ENCODE measurements at places on chromosomes 7 and 10.

- no peak for DNase-seq
Measured at GRCh38 chr10:17109475-17110207, 20.0 kb downstream of the CUBN start.

DNA sequence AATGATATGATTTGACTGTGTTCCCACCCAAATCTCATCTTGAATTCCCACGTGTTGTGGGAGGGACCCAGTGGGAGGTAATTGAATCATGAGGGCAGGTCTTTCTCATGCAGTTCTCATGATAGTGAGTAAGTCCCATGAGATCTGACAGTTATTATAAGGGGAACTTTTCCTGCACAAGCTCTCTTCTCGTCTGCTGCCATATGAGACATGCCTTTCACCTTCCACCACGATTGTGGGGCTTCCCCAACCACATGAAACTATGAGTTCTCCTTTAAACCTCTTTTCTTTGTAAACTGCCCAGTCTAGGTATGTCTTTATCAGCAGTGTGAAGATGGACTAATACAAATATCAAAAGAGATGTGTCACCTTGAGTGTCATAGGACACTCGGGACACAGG is 502.7 kb upstream of the PODXL start:
- DNase-seq: no peak

DNA sequence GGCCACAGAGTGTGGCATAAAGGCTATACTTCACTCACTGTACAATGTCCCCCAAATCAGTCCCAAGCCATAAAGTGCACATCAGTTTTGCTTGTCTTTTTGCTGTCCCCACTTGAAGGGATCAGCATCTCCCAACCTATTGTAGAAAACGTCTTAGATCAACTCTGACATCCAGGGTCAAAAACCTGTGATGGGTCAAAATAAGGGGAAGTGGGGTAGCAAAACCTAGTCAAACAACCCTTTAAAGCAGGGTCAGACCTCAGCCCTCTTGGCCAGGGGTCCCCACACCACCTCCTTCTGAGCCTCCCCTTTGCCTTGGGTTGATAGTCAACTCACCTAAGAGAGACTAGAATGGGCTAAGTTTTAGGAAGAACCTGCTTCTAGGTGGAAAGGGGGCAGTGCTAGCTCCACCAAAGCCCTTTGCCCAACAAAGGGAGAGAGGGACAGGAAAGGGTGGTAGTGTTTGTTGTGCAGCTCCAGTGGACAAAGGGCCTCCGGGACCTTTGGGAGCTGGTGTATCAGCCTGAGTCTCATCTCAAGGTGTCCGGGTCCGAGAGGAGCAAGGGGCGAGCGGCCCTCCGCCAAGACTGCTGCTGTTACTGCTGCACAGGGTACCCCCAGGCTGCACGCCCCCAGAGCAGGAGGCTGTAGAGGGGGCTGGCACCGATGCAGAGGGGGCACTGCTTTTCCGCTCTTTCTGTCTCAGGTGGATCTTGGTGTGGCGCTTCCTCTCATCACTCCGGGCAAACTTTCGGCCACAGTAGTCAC is 3.3 kb downstream of the EGR2 start:
- no peak for DNase-seq

DNA sequence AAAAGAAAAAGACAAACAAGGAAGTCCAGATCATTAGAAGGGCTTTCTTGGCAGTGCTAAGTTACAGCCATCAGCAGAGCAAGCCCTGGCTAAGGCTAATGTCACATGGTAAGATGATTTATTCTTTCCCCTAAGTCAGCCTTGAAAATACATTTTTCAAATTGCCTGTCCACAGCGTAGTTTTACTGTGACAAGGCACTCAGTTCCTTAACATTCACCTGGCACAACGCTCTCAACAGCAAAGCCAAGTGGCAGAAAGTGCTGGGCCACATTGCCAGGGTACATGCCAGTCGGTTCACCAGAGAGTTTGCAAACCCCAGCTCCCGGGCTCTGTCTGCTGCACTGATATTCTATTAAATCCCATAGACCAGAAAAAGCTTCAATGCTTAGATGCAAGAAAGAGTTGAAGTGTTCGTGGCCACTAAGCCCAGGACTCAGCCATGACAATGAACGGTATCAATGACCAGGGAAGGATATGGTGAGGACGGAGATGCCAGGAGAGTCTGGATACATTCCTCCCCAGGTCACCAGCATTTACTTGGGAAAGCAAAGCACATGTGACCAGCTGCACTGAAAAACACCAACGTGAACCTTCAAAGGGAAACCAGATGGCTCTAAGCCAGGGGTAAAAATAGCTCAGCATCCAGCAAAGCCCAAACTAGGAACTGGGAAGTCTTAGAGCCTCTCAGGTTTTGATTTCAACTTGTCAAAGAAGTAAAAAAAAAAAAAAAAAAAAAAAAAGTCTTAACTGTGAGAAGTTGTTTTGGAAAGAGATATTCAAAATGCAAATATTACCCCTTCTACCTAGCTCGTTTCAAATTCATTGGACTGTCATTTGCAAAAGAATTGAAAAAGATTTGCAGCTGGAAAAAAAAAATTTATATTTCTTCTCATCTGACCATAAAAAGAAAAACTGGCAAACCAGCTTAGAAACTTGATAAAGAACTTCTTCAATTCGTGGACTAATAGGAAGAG is 23.9 kb upstream of the MPP7 start:
- DNase-seq: no peak

GRCh38 chr7:6553448-6554044 is 2.3 kb upstream of the GRID2IP start:
- no peak for DNase-seq

GRCh38 chr10:15201589-15202300 is 33.3 kb upstream of the NMT2 start:
- DNase-seq: no peak

- no peak for DNase-seq
Measured at GRCh38 chr10:68074031-68074774, 880 bp downstream of the HERC4 start.

- no peak for DNase-seq
Measured at GRCh38 chr7:94253686-94254085, 141.0 kb upstream of the COL1A2 start.

- no peak for DNase-seq
Measured at GRCh38 chr7:21020667-21021066, 234.0 kb upstream of the SP8 start.

DNA sequence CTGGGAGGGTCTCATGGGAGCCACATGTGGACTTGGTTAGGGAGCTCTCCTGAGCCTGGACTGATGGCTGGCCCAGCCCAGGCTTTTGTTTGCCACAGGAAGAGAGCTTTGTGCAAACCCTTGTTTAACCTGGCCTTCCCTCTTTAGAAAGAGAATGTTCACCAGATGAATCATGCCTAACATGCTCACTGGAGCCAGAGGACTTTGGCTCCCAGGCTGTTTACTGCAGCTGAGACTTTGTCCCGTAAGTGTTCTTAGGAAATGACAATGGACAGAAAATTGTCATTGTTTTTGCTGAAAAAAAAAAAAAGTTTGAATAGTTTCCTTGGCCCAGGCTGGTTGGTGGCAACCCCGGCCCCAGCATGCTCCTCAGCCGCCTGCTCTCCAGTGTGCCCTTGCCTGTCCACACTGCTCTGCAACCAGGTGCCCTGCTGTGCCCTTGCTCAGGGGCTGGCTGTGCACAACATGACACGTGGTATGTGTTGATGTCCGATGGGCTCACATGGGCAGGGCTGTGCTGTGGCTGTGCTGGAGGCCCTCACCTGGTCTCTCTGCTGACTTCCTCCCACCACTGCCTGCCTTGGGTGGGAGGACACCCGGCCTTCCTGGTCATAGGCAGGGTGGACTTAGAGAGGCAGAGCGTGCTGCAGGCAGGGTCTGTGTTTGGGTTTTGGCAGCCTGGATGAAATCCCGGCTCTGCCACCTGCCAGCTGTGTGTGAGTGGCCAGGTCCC is 215.3 kb upstream of the ZNF32 start:
- DNase-seq: no peak

GRCh38 chr10:12508165-12508564 is 158.8 kb downstream of the CAMK1D start:
- no peak for DNase-seq

DNA sequence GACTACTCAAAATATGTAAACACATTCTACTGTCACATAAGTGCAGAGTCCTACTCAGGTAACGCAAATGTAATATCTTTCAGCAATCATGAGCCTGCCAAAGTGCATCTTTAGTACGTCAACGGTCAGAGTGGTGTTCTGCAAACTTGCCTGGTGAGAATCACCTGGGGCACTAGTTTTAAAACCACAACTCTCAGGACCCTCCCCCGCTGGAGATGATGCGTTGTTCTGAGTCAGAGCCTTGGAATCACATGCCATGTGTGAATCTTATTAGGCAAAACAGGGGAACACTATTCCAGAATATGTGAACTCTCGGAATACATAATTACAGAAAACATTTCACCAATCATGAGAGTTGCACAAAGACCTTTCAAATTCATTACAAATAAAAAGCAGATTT is 115.7 kb downstream of the TPK1 start:
- DNase-seq: no peak

All from stimulated activated CD8-positive, alpha-beta memory T cell treated with anti-CD3 and anti-CD28 coated beads, Interleukin-4, amount 100 ng/mL, for 1 hour (primary cell).